Activated CD4-positive, alpha-beta T cell treated with anti-CD3 and anti-CD28 coated beads, Interleukin-2, amount 50 U/mL, for 1 hour (primary cell): ENCODE measurements at places on chromosomes 6 and 20.

DNA sequence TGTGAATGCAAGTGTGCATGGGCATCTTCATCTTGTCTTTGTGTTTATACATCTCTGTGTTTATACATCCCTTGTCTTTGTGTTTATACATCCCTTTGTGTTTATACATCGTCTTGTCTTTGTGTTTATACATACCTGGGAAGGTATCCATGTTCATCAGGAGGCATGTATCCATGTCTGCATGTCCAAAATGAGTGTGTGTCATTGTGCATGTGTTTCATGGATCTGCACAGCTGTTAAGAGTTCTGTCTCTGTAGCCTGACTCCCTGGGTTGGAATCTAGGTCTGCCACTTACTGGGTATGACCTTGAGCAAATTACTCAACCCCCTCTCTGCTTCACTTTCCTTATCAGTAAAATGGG is 50.1 kb upstream of the SIRPA start:
- no peak for DNase-seq

DNA sequence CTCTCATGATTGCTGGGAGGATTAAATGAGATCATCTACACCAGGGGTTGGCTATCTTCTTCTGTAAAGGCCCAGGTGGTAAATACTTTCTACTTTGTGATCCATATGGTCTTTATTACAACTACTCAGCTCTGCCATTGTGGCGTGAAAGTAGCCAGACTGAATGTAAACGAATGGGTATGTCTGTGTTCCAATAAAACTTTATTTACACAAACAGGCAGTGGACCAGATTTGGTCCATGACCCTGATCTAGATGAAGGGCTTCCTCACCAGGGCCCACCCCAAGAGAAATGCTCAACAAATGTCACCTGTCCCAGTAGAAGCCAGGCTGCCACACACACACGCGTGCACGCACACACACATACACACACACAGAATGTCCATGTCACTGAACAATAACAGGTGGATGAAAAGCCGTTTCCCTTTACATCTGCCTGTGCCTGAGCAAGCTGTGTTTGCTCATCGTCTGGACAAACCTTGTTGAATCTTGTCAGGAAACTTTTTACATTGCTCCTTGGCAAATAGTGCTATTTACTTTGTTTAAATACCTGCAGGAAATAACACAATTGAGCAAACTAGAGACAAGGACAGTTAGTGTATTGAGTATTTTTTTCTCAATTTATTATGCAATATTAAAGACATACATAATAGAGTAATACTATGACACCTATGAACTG is 114.3 kb downstream of the EYA2 start:
- DNase-seq, result no peak

DNA sequence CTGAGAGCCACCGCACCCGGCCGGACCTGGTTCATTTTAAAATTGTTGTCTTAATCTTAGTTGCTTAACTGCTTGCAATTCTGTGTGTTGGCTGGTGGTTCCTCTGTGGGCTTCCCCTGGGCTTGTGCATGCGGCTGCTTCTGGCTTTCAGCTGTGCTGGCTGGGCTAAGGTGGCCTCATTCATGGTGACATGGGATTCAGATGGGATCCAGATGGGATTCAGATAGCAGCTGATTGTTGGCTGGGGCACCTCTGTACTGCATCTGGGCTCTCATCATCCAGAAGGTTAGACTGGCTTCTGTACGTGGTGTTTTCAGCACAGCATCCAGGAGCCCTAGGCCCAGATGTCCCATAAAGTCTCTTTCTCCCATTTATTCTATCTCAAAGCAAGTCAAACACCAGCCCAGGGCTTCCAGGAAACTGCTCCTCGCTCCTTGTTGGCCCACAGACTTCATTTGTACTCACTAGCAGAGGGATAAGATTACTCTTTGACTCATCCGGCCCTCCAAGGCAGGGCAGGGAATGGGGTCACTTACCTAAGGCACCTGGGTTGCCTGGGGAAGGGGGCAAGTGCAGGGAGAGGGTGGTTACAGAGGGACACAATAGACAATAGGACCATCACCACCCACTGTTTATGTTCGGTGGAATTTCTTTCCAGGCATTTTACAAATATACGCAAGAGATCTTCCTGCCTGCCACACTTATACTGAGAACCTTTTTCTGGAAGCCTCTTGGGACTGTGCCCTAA is 10.2 kb upstream of the PEDS1 start:
- DNase-seq, result no peak

DNA sequence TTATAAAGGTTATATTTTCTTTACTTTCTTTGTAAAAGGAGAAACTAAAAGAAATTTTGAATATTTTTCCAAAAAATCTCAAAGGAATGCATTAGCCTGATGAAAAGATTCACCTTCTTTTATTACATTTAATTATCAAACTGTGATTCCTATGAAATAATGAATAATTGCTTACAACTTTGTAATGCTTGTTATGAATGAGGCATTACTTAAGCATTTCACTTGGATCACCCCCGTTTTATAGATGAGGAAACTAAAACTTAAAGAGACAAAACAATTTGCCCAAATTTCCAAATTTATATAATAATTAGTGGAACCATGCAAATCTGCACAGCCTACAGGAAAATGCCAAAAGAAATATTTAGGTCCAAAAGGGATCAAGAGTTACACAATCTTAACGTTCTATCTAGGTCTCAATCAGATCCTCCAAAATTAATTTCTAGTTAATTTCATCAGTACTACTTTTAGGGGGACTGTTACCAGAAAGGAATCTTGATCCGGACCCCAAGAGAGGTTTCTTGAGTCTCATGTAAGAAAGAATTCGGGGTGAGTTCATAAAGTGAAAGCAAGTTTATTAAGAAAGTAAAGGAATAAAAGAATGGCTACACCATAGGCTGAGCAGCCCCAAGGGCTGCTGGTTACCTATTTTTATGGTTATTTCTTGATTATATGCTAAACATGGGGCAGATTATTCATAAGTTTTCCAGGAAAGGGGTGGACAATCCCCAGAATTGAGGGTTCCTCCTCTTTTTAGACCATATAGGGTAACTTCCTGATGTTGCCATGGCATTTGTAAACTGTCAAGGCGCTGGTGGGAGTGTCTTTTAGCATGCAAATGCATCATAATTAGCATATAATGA is 288.0 kb downstream of the ADGB start:
- DNase-seq, result no peak

- DNase-seq, result no peak
Observed at GRCh38 chr20:55783381-55783780, 221.9 kb downstream of the CBLN4 start.

GRCh38 chr6:167420177-167420576 is 95.3 kb downstream of the TTLL2 start:
- DNase-seq, result no peak

DNA sequence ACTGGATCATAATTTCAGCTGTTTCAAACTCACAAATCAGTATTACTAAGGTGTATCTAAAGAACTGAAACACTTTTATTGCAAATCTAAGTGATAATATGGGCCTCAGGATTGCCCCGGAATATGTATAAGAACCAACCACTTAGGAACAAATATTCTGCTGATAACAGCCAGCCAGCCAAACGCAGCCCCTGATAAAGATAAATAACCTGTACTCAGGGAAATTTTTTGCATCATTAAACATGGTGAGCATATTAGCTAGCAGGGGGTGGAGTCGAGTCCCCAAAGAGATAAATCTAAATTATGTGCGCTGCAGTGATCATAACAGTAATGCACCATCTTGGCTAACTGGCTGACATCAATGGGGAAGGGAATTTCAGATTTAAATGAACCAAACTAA is 410.2 kb upstream of the MAP3K7 start:
- no peak for DNase-seq
